ENCODE measurements at places on chromosomes 2 and 18. TPM values are rescaled to one million over a fixed set of nuclear protein-coding genes. Genes with fewer than 3 reads are reported as not detected.

Gene CRYGA
- not detected for polyA plus RNA-seq

Gene EHD3
- 37.1 TPM for polyA plus RNA-seq

Gene PAIP2B
- polyA plus RNA-seq: 0.16 TPM

Gene HOXD10
- not detected for polyA plus RNA-seq

Gene DYSF
- polyA plus RNA-seq: 0.67 TPM

Gene FAM110C
- not detected for polyA plus RNA-seq

Gene DNAH6
- not detected for polyA plus RNA-seq

Gene RETREG2
- polyA plus RNA-seq: 64.6 TPM

Gene NGEF
- polyA plus RNA-seq: 9.7 TPM
